ENCODE measurements at places on chromosomes 2 and 18. TPM values are rescaled to one million over a fixed set of nuclear protein-coding genes. Genes with fewer than 3 reads are reported as not detected.

FNDC4 gene
- total RNA-seq, result 19.4 TPM

CYP26B1 gene
- total RNA-seq, result 0.52 TPM

UGT1A5 gene
- not detected for total RNA-seq

GALNT14 gene
- total RNA-seq, result 0.17 TPM

LOXL3 gene
- total RNA-seq, result 23.6 TPM

ADCYAP1 gene
- not detected for total RNA-seq

EFHD1 gene
- total RNA-seq, result not detected

ZNF385B gene
- not detected for total RNA-seq

LYPD6 gene
- not detected for total RNA-seq

CFAP65 gene
- under 0.01 TPM for total RNA-seq

C2orf80 gene
- not detected for total RNA-seq

NRP2 gene
- total RNA-seq, result 41.9 TPM

LINC00305 gene
- total RNA-seq, result not detected

C2orf81 gene
- total RNA-seq, result 1.4 TPM

PTCD3 gene
- total RNA-seq, result 167 TPM

KIAA1328 gene
- total RNA-seq, result 3.2 TPM

LRRTM4 gene
- total RNA-seq, result 0.16 TPM

MAP2 gene
- 0.60 TPM for total RNA-seq

LYG2 gene
- total RNA-seq, result not detected

UGT1A8 gene
- not detected for total RNA-seq

GPR39 gene
- 0.86 TPM for total RNA-seq

FBLN7 gene
- total RNA-seq, result 0.47 TPM

ALPG gene
- total RNA-seq, result not detected

LNPK gene
- 16.7 TPM for total RNA-seq

MRO gene
- total RNA-seq, result 0.09 TPM

CCDC68 gene
- under 0.01 TPM for total RNA-seq

KIF3C gene
- 13.2 TPM for total RNA-seq

NT5C1B gene
- not detected for total RNA-seq

PLGLB2 gene
- total RNA-seq, result 0.63 TPM

DYSF gene
- not detected for total RNA-seq

OTOF gene
- total RNA-seq, result under 0.01 TPM

RAD51AP2 gene
- total RNA-seq, result not detected

EML6 gene
- total RNA-seq, result 0.17 TPM

BUB1 gene
- total RNA-seq, result 5.8 TPM

MEP1B gene
- not detected for total RNA-seq

SLC9A4 gene
- total RNA-seq, result not detected

ANKRD23 gene
- total RNA-seq, result 0.95 TPM

MAPRE2 gene
- 9.1 TPM for total RNA-seq

PKDCC gene
- 53.1 TPM for total RNA-seq

TBR1 gene
- not detected for total RNA-seq

BOLL gene
- not detected for total RNA-seq

SPATA3 gene
- total RNA-seq, result not detected

ALK gene
- total RNA-seq, result 0.16 TPM

CCDC121 gene
- 3.0 TPM for total RNA-seq

GPR35 gene
- total RNA-seq, result 0.52 TPM

TRMT61B gene
- 10.9 TPM for total RNA-seq

TSPYL6 gene
- total RNA-seq, result not detected

AOX1 gene
- total RNA-seq, result 19.4 TPM

ANKRD44 gene
- total RNA-seq, result 9.4 TPM

FIGN gene
- total RNA-seq, result 0.63 TPM

SATB2 gene
- 42.9 TPM for total RNA-seq

SAP130 gene
- 3.6 TPM for total RNA-seq

AMER3 gene
- total RNA-seq, result under 0.01 TPM

CCDC148 gene
- total RNA-seq, result 0.63 TPM

C2orf74 gene
- 28.1 TPM for total RNA-seq

Data from bronchial smooth muscle cell (primary cell).